ENCODE measurements at places on chromosomes 4 and X. TPM values are rescaled to one million over a fixed set of nuclear protein-coding genes. Genes with fewer than 3 reads are reported as not detected.

Gene ANXA10
- polyA plus RNA-seq: not detected

Gene ASB12
- polyA plus RNA-seq: not detected

Gene CENPE
- 1.1 TPM for polyA plus RNA-seq

Gene RAB41
- polyA plus RNA-seq: not detected

Gene PAGE5
- not detected for polyA plus RNA-seq

Gene CXorf66
- polyA plus RNA-seq: not detected

Gene AMBN
- not detected for polyA plus RNA-seq

Gene WNK3
- 0.13 TPM for polyA plus RNA-seq

Gene GIMD1
- not detected for polyA plus RNA-seq
